Fibroblast of skin of right biceps (primary cell): ENCODE measurements at places on chromosomes 4 and X.
A peak's percentile ranks its signal among the peaks of the same experiment; 100 is the strongest.

DNA sequence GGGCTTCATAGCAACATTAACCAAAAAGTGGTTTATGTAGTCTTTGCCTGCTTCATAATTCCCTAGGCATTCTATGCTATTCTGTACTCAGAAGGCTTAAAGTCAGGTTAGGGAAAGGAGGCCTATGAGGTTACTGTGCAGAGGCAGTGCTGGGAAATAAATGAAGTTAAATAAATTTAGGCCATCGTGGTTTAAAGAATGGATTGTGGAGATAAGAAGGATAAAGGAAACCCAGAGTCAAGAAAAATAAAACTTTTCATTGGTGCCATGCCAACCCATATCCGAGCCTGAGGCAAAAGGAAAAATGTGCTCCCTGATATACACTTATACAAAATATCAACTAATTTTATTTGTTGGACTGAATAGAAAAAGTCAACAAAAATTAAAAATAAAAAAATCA, 70.2 kb downstream of the AR start:
- no peak for DNase-seq

DNA sequence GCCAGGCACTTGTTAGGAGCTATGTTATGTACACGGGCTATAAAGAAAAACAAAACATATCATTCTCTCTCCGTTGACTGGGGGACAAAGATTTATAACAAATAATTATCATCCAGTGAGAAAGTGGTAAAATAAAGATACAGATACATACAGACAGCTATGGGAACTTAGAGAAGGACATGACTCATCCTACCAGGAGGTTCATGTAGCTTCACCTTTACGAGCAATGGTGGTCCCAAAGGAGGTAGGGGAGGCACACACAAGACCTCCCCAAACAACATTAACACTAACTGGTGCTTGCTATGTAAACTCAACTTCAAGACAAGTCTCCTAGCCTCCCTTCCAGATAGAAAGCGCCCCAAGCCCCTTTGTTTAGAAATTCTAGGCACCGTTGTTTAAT, 8.9 kb downstream of the AMBN start:
- DNase-seq, result no peak

GRCh38 chr4:147328189-147328588, 152.7 kb upstream of the EDNRA start:
- DNase-seq, result no peak

DNA sequence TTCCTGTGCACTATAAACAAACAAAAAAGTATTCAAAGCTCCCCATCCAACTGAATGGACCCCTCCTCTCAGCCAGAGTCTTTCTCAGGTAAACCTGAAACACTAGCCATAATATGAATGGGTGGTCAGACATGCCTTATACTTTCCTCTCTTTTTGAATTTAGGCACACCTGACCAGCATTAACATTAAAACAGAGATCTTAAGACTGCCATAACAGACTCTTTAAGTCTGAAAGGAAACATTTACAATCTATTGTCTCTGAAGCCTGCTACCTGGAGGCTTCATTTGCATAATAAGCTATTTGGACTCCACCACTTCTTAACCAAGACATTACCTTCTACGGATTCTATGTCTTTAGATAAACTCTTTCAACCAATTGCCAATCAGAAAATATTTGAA, 56.9 kb upstream of the SPIN4 start:
- DNase-seq, result no peak

DNA sequence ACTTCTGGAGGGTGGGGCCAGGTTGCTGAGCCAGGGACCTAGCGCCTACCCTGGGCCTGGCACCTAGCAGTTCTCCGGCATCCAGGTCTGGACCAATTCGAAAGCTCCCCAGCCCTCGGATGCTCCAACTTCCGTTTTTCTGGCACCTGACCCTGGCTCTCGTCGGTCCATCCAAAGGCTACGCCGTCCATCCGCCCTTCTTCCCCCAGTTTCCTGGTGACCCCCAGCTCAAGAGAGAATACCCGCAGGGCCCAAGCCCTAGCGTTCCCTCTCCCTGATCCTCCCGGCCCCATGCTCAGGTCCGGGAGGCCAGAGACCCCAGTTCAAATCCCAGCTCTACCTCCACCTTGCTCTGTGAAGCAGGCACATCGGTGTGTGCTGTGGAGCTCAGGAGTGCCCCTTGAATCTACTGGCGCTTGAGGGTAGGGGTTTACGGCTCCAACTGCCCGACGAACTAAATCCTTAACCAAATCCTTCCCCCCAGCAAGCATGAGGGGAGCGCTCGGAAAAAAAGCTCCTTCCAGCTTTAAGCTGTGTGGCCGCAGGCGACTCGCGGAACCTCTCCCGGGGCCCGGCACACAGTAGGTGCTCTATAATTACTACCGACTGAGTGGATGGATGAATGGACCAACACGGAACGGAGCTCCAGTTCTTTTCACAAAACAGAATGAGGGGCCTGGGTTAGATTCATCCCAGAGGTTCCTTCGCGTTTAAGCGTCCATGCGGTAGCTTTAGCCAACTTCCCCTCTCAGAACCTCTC, 1.1 kb downstream of the CRMP1 start:
- no peak for DNase-seq

GRCh38 chrX:35625714-35626113, 172.4 kb upstream of the MAGEB16 start:
- DNase-seq, result no peak

- peak; percentile 93 for DNase-seq
These were observed 340.9 kb upstream of the CTSO start for GRCh38 chr4:156294577-156294976.

GRCh38 chrX:65667503-65668376, at the start of gene MSN:
Gene MSN, plus strand, starts transcription at chrX:65667654. Its CDS starts 188 bp downstream, at chrX:65667842.
- DNase-seq, result peak; percentile 72

DNA sequence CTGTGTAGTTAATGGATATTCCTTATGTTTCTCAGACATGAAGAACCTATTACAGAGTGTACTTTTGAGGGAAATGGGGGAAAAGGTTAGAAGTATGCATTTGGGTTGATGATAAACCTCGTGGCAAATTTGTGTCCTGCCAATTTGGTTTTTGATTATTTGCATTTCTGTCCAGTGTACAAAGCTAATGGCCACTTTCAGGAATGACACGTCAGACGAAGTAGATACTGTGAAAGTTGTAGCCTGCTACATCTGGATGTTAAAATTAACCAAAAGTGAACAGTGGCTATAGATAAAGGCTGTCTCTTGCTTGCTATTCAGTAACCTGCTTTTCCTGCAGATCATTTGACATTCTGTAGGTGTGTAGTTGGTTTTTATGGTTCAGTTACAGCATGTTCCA, 1.0 kb downstream of the PRDX4 start:
- no peak for DNase-seq

DNA sequence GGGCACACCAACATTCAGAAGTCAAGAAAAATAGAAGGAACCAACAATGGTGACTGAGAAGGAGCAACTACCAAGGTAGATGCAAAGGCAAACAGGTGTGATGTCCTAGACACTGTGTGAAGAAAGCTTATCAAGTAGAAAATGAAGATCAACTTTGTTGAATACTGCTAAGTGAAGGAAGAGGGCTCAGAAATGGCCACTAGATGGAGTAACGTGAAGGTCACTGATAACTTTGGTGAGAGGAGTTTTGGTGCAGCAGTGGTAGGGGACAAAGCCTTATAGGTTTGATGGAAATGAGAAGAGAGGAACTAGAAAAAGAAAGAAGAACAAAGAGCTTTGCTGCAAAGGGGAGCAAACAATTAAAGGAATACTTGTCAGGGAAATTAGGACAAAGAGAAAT, 23.5 kb downstream of the OTC start:
- DNase-seq, result no peak

GRCh38 chr4:2411786-2412510, 6.5 kb downstream of the ZFYVE28 start:
- DNase-seq, result no peak

DNA sequence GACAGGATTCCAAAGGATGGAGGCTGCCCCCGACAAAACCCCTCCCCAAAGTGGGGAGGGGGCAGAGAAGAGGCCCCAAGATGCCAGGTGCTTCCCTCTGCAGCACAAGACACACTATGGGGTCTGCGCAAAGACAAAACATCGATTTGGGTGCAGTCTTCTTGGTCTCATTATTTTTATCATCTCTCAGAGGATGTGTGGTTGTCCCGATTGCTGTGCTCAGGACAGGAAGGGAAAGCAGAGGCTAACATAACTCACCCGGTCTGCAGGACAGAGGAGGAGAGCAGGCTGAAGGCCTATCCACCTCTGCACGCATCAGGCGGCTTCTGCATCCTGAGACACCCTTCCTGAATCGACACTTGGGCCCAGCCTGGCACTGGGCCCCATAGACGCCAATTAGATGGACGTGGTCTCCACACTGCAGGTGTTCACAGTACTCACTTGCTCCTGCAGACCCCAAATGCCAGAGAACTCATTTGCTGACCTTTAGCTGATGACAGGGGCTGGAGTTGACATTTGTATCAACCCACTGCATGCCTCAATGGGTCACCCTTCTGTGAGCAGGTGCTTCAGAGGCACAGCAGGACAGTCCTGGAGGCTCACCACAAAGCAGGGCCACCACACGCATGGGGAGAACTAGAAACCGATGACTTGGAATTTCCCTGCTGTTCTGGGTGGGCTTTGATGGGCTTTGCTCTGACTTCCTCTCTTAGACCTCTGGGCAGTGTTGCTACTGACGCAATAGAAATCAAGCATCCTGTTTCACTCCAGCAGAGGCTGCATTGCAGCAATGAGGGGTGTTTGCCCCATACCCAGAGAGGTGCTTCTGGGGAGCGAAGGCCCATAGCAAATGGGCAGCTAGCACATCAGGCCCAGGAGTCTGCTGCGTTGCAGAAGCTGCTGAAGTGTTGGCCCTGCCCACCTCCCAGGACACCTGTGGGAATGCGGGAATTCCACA, 96.3 kb upstream of the ENPP6 start:
- no peak for DNase-seq

DNA sequence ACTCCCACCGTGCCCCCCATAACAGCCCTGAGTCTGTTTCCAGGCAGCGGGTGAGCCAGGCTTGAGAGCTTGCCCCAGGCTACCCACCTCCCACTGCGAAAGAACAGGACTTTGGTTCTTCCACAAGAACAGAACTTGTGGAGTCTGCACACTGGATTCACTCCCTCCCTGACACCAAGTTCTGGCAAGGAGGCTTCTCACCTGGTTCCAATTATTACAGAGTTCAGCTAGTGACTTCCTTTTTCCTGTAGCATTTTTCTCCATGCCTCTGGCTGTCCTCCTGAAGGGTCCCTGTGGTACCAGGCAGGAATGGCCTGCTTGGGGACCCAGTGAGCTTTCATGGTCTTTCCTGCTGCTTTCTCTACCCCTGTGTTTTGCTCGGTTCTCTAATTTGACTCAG, 208.6 kb upstream of the SFRP2 start:
- no peak for DNase-seq

DNA sequence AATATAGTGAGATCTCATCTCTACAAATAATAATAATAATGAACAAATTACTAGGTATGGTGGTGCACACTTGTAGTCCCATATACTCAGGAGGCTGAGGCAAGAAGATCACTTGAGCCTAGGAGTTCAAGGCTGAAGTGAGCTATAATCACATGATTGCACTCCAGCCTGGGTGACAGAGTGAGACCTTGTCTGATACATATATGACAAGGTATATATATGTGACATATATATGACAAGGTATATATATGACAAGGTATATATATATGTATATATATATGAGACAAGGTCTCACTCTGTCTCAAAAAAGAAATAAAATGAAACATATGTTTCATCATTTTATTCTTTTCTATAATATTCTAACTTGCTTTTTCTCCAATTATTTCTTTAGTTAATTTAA, 278.1 kb upstream of the TET2 start:
- no peak for DNase-seq

GRCh38 chr4:148355442-148356123, 86.6 kb downstream of the NR3C2 start:
- no peak for DNase-seq

DNA sequence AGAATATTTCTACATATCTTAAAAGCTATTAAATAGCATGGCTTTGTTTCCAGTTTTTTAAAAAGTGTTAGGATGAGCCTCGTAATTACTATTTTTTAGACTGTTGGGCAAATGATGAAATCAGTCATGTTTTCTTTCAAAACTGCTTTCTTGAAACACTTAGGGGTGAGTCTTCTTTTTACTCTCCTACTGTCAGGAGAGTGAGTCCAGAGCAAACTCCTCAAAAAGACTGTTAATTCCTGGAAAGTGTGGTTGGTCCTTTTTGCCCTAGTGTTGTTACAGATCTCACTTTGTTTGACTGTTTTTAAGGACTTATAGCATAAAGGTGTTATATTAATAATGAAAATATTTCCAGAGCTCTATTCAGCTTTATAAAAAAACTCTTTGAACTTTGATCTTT, 6.3 kb downstream of the GSTCD start:
- DNase-seq, result no peak

GRCh38 chr4:2942037-2942531, 21.1 kb downstream of the NOP14 start:
- DNase-seq, result no peak

- DNase-seq, result no peak
These were observed 86.3 kb upstream of the BMP2K start for GRCh38 chr4:78689700-78690323.

DNA sequence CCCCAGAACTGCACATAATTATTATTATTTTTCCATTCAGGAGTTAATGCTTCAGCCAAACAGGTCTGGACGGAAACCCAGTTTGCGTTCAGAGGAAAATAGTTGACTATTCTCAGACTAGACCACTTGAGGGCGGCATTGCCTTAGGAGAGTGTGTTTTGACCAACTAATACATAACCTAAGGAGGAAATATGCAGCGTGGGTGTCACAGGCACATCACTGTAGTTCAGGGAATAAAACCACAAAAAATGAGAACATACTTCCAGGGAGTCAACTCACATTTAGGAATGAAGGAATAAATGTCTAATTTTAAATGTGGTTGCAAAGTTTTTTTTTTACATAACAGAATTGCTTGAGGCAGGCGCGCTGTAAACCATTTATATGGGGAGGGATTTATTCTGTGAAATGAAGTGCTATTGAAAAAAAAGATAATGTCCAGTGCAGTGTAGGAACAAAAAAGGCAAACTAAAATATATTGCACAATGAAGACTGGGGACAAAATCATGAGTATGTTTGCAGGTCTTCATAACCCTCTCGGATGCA, 93.3 kb downstream of the SYNPO2 start:
- peak; percentile 97 for DNase-seq

GRCh38 chrX:77922787-77923186, 12.3 kb downstream of the ATP7A start:
- DNase-seq, result no peak

GRCh38 chr4:61517144-61517543, 317.0 kb downstream of the ADGRL3 start:
- DNase-seq, result no peak

DNA sequence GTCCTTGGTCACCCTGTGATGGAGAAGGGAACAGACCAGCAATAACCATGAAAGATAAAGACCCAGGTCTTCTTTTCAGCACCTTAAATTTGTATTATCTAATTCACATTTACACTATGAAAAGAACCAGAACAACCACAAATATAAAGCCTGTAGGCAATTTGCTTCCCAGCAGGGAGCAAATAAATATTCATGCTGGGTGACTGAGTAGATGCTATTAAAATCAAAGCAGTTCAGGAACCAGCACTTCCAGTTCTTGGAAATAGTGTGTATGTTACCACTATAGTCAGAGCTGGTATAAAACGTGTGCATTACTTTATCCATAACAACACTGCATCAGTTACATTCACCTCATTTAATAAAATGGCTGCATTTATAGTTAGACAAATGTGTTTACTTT, 177.8 kb upstream of the ETNPPL start:
- DNase-seq, result no peak
